ENCODE measurements at places on chromosomes 3 and 15. TPM values are rescaled to one million over a fixed set of nuclear protein-coding genes. Genes with fewer than 3 reads are reported as not detected.

DNA sequence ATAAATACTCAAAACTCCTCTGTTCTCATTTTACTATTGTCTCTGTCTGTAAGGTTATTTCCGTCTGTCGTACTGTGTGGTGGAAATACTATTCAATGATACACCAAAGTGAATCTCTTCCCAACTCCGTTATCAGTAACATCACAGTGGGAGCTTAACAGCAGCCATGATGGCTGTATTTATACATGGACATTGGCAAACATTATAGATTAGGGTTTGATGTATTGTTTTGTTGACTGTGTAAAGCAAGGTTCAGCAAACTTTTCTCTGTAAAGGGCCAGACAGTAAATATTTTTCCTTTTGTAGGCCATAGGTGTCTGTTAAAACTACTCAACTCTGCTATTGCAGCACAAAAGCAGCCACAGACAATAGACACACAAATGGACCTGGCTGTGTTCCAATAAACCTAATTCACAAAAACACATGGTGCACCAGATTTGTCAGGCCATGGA lies 23.2 kb downstream of the LIPC start:
- DNase-seq = no peak

DNA sequence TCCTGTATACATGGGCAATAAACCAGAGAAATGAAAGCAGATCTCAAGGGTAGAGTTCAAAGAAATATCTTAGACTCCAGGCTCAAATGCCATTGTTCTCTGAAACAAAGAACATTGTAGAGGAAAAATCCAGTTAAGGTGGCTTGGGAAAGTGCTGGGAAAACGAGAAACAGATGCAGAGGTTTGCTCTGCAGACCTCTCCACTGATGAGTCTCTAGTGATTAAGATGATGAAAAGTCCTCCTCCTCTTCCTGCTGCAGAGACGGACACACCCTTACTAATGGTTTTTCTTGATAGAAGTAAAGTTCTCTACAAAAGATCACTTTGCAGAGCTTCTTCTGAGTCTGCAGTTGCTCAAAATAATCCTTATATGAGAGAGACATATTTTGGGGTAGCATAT lies 264.7 kb downstream of the GABRG3 start:
- no peak for DNase-seq

DNA sequence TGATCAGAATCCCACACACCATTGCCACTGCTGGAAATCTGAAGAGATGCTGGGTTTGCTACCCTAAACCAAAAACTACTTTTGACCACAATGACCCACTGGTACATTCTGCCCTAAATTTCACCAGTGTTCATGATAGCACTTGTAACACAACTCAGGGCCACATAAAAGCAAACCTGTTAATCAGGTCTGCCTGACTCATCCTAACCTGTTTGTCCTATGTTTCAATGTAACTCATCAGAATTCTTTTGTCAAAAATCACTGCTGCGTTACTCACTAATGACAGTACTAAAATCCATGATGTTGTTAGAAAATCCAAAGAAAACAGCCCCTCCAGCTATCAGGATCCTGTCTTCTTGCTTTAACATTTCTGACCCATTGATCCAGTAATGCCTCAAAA lies 55.6 kb upstream of the XCR1 start:
- DNase-seq = no peak

ZNF662 gene
- 3.0 TPM for total RNA-seq

PRR20G gene
- not detected for total RNA-seq

PP2D1 gene
- not detected for total RNA-seq

TMEM40 gene
- total RNA-seq = 0.65 TPM

GRCh38 chr3:86969500-86970189 lies 21.3 kb downstream of the VGLL3 start:
- no peak for DNase-seq

RAD51 gene
- 0.38 TPM for total RNA-seq

PPP1R14D gene
- total RNA-seq = not detected

- DNase-seq = no peak
Measured at GRCh38 chr3:178324356-178324755, 211.9 kb upstream of the KCNMB2 start.

DNA sequence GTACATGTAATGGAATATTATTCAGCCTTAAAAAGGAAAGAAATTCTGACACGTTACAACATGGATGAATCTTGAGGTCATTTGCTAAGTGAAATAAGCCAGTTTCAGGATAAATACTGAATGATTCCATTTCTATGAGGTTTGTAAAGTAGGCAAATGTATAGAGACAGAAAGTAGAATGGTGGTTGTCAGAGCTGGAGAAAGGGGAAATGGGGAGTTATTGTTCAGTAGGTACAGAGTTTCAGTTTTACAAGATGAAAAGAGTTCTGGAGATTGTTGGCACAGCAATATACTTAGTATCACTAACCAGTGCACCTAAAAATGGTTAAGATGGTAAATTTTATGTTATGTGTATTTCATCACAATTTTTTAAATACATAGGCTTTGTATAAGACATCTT lies 60.6 kb downstream of the USP8 start:
- no peak for DNase-seq

GP9 gene
- 0.20 TPM for total RNA-seq

ZIC4 gene
- total RNA-seq = 0.45 TPM

DNA sequence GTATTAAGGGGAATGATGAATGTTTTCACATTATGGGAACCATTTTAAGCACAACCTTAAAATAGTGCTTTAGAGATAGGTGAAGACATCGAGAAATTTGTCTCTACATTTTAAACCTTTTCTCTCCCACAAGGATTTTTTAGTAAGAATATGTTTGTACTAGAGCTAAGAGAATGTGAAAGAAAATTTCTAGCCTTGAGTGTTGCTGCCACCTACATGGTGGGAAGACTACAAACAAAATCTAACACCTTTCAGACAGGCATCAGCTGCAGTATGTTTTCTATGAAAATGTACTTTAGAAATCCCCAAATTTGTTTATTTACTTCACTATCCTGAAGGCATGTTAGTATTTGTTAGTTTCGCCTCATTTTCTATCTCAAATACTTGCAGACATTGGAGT lies 247.4 kb downstream of the WDR72 start:
- no peak for DNase-seq

DNA sequence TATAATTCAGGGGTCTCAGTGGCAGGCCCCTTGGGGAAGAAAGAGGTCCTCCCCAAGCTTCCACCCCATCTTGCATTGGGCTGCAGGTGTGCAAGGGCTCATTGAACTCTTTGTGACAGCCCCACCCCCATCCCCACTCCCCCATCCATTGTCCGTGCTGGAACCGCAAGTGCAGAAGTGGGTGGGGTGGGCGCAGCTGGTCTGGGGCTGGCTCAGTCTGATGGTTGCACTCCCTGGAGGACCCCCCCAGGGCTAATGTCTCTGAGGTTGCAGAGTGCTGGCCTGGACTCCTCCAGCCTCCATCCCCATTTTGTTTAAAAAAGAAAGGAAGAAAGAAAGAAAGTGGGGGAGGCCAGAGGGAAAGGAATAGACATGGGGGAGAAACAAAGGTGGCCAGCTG lies 42.3 kb upstream of the ARL8B start:
- DNase-seq = no peak

DAZL gene
- total RNA-seq = not detected

- no peak for DNase-seq
Measured at GRCh38 chr3:14208977-14209394, 30.4 kb downstream of the LSM3 start.

CHDH gene
- 44.7 TPM for total RNA-seq

- DNase-seq = no peak
Measured at GRCh38 chr3:264394-265156, 68.0 kb downstream of the CHL1 start.

CCR9 gene
- 0.15 TPM for total RNA-seq

CAND2 gene
- total RNA-seq = 7.2 TPM

ECE2 gene
- total RNA-seq = not detected

ABHD6 gene
- 56.2 TPM for total RNA-seq

DNA sequence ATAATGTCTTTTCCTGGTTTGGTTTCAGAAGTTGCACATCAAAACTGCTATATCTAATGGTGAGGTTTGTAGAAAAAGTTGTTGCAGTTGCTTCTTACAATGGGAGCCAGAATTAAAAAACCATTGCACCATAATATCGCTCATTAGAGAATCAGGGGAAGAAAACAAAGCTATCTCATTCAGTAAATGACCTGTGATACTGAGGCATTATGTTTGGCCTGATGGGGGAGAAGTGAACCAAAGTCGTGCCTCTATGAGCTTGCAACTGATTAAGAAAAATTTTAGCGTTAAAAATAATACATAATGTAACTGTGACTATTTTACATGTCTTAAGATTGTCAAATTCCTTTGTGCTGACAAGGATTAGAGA lies 60.2 kb upstream of the ARHGEF26 start:
- DNase-seq = no peak

MINAR1 gene
- total RNA-seq = 0.05 TPM

RTF1 gene
- total RNA-seq = 10.5 TPM

DNA sequence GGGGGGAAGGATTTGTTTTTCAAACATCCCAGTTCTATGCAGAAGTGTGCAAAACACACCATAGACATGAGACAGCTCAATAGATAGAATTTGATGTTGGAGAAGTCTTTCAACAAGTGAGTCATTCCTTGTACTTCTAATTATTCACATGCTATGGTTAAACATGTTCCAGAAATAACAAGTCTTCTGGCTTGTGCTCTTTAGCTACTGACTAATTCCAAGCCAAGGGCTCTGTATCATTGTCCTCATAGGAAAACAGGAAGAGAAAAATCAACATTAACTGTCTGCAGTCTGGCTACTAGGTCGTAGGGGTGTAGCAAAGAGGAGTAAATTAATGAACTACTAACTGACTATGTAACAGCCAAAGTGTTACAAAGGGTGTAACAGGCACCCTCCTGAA lies 25.8 kb downstream of the LDHAL6B start:
- DNase-seq = no peak

PLA2G4F gene
- total RNA-seq = 0.25 TPM

PFKFB4 gene
- total RNA-seq = 1.3 TPM

- no peak for DNase-seq
Measured at GRCh38 chr3:105385819-105386508, 19.3 kb downstream of the ALCAM start.

DNA sequence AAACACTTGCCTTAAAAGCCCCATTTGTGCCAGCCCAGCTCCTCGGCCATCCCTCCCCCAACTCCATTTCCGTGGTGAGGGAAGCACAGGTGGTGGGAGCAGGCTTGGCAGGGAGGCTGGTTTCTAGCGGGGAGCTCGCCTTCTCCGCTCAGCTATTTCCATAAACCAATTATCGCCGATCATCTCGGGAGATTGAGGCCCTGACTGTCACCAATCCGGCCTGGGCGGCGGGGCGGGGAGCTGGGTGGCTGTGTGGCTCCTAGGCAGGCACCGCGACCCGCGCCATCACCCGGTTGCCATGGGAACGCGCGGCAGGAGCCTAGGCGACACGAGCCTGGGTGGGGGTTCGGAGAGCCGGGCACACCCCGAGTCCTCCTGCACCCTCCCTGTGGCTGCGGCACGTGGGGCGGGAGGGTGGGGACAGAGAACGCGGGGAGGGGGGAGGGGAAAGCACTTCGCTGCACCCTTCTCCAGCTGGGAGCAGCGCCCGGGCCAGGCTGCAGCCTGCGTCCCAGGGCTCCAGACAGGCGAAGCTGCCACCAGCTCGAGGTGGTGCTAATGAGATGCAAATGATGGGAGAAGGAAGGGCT lies 9.3 kb downstream of the CCDC33 start:
- no peak for DNase-seq

DNA sequence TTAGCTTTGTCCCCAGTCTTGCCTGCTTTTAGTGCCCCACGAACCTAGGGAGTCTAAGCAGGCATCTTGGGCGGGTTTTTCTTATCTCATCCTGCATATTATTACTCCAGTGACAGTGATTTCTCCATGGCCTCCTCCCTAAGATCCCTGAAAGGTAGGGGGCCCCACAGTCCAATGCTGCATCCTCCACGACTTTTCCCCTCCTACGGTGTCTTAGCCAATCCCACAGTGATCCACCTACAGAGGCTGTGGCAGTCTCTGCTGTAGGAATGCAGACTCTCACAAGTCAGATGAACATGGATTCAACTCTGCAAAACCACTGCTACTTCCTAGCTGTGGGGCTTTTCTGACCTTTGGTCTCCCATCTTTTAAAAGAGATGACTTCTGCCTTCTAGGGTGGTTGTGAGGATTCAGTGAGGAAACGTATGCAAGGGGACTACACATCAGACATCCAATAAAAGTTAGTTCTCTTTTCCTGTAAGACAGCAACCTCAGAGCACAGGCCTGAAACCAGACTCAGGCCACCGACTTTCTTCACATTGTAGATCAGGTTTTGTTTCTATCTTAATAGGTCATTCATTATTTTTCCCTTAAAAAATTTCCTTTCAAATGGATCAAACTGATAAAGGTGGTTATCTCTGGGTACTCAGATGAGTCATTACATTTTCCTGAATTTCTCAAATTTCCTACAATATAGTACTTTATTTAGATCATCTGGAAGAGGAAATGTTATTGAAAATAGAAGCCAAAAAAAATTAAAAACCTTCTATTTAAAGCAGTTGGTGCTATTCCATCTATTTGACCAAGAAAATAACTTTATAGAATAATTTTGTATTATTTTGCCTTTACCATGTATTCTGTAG lies 23.2 kb downstream of the ILDR1 start:
- DNase-seq = no peak

DNA sequence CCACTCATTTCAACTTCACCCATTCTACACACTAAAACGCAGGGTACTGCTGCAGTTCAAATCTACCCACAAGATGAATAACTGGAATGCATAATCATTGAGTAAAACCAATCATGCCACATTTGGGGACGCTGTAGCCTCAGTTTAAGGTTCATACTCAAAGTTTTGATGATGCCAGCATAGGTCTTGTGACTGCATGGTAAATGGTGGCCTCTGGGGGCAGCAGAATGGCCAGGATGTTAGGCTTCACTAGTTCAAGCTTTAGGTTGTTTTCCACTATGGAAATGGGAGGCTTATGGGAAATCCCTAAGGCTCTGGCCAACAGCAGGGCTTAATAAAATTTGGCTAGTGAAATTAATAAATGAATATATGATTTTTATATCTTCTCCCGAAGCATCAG lies 104.3 kb upstream of the TSC22D2 start:
- no peak for DNase-seq

LMCD1 gene
- 2.9 TPM for total RNA-seq

- no peak for DNase-seq
Measured at GRCh38 chr3:186683979-186684378, 18.2 kb downstream of the HRG start.

DNA sequence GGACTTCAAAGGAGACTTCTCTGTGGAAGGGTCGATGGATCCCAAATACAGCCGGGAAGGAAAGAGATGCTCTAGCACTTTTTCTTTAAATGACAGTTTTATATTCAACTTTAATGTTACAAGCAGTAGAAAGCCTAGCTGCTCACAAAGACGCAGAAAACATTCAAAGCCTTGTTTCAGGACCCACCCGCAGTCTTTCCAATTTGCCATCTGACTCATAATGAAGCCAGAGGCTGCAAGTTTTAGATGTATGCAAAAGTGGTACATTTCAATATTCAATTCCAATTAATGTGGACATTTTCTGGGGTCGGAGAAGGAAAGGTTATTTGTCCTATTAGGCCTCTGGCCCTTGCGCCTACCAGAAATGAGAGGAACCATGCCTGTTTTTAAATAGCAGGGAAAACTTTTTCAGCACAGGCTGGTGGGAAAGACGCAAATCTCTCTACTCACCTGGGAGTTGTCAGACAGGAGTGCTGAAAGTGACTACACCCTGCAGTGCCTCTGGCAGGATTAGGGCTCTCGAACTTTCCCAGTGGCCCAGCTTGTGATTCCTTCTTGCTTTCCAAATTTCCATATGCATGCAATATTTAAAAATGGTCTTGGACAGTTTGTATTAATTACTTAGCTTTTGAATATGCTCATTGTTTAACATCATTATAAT lies 117.4 kb upstream of the MBNL1 start:
- DNase-seq = no peak

SLITRK3 gene
- total RNA-seq = 0.18 TPM

All from left lobe of liver (tissue), 2 donors.